NCI-H187 (cell line): ENCODE measurements at places on chromosomes 2 and 18.
A peak's percentile ranks its signal among the peaks of the same experiment; 100 is the strongest.

DNA sequence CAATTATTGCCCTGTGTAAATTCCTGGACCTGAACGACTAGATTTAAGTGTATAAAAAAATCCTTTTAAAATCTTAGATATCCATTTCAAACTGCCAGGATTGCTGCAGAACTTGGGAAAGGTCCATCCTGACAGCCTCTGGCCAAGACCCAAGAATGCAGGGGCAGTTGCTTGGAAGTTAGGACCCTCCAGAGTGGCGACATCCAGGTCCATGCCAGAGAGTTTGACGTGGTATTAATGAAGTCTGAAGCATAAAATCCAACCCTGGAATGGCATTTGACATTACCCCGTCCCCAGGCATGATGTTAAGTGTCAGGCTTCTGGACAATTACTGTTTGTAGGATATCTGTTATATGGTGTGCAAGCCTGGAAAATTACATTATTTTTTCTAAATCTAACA, 810.2 kb downstream of the CNTNAP5 start:
- DNase-seq, result no peak

- no peak for DNase-seq
Observed at GRCh38 chr18:21914739-21915319, 174.2 kb downstream of the MIB1 start.

GRCh38 chr2:170571612-170572011, 143.5 kb upstream of the SP5 start:
- no peak for DNase-seq

GRCh38 chr2:64832936-64833335, 156.3 kb upstream of the SLC1A4 start:
- no peak for DNase-seq

GRCh38 chr2:222179592-222179991, 119.2 kb downstream of the PAX3 start:
- peak; percentile 4 for DNase-seq

DNA sequence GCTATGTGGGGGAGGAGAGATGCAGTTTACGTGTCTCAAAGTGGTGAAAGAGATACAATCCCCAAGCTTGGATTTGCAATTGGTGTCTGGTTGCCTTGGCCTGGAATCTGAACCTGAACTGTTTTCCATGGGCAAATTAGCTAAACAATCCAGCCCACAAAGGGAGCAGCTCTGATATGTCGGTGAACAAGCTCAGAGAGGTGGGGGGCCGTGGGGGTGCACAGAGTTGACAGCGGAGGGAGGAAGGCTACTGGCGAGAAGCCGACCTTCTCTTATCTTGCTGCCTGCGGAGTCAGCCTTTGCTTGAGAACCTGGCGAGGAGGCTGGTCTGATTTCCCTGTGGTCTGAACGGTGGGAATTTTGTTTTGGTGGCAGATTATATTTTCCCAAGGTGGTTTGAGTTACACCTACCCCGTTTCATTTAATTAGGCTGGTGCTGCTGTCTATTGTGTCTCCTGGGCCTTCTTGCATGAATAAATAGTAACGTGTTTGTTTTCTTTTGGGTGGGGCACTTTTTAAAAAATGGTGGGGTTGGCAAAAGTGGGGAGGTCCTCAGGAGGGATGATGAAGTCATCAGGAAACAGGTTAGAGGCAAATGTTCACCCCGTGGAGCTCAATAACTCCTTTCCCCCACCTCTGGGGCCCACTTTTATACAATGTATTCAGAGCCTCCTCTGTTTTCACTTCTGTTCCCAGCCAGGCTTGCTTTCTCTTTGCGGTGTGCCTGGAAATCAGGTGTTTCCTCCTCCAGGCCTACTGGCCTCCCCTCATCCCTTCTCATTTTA, 80.9 kb upstream of the IGFBP5 start:
- DNase-seq, result no peak

DNA sequence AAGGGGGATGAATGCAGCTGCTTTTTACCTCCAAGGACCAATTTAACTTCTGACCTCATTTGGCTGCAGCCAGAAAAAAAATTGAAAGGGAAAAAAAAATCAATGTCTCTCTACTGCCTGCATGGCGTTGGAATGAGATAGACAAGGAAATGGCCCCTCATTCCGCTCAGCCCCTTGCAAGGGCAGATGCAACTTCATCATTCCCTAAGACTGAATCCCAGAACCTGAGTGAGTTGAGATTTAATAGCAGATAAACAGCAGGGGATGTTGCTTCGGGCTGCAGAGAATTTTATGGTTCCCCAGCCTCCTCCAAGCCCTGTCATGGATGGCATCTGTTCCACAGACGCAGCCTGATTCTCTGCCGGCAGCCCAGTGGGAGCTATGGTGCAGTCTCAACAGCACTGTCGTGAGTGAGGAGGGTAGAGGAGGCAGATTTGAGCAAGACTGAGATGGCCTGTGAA, 49.0 kb downstream of the CAPN13 start:
- no peak for DNase-seq

- DNase-seq, result no peak
Observed at GRCh38 chr2:47155091-47155876, at the start of gene STPG4. Gene STPG4, minus strand, starts transcription at chr2:47155308. Its CDS starts 57 bp downstream, at chr2:47155251.

DNA sequence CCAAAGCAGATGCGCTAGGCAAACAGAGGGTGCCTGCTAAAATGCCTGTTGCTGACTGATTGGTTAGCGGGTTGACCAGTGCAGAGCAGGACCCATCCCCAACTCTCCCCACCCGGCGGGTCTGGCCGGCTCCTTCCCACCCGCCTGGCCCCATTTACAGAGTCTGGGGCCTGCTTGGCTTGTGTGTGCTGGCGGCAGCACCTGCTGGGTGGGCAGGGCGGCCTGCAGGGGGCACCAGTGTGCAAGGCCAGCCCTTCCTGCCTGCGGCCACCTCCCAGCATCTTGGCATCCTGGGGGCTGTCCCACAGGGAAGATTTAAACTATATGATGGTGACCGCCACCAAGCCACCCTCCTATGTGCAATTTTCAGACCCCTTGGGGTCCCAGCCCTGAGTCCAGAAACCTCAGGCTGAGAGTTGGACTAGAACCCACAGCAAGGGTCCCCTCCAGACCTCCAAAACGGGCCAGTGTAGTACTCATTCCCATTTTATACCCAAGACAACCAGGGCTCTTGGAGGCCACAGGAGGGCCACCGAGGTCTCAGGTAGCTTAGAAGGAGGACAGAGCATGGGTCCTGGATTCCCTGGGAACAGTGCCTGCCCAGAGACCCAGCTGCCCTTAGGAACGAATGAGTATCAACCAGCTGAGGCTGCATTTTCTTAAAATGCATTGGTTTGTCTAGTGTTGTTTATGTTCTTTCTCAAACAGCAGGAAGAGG, 173.6 kb downstream of the SMAD7 start:
- DNase-seq, result no peak
